ENCODE measurements at places on chromosomes 2 and 18.
A peak's percentile ranks its signal among the peaks of the same experiment; 100 is the strongest.

DNA sequence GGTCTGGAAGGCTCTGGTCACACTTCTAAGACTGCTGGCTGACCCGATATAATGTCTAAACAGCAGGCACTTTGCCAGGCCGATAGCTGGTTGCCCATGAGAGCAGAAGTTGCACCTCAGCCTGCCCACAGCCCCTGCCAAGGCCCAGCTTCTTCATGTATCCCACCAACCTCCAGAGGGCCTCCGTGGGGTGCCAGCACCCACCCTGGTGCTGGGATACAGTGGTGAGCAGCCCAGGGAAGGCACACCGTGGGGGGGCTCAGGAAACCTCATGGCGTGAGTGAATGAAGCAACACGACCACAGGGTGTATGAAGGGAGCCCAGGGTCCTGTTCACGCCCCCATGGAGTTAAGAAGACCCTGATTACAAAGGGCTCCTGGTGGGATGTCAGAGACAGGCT lies 16.2 kb upstream of the GLI2 start:
- H3K4me1 ChIP-seq = peaks cover 2% of the 10 kb centered on the region
- no peak overlapping the region for H3K4me3 ChIP-seq
- no peaks in the 10 kb centered on the region for H3K27me3 ChIP-seq
- no peaks in the 10 kb centered on the region for H3K36me3 ChIP-seq
- DNase-seq = no peak
- H3K27ac ChIP-seq = no peak overlapping the region

DNA sequence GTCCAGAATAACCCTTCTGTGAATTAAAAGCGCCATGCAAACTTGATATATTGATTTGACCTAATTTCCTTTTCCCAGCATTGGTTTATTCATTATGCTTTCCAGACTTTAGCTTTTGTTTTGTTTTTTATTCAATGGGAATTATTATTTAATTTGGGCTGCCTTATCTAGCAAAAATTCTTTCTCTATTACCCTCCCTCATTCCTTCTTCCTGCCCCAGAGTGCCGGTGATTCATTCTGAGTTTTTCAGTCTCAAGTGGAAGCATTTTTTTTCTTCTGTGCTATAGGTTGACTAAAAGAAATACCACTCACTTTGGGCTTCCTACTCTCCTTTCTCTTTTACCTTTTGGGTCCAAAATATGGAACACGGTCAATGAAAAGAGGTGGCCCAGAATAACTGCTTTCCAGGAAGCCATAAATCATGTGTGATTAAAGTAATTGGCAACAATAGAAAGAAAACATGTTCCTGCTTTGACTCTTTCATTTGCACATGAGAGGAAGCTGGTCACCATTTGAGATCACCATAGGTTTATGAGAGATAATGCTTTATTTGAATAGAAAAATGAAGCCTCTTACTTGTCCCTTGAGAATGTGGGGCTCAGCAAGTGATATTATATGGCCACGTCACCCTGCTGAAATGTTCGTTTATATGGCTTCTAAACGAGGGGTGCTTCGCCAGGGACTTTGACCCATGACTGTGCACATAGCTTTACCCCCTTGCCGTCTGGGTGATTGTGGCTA lies 422.8 kb upstream of the ZEB2 start:
- DNase-seq = no peak
- H3K27me3 ChIP-seq = no peaks in the 10 kb centered on the region
- no peaks in the 10 kb centered on the region for H3K36me3 ChIP-seq
- peaks cover 17% of the 10 kb centered on the region for H3K4me1 ChIP-seq
- H3K27ac ChIP-seq = peak overlapping the region; percentile 27

DNA sequence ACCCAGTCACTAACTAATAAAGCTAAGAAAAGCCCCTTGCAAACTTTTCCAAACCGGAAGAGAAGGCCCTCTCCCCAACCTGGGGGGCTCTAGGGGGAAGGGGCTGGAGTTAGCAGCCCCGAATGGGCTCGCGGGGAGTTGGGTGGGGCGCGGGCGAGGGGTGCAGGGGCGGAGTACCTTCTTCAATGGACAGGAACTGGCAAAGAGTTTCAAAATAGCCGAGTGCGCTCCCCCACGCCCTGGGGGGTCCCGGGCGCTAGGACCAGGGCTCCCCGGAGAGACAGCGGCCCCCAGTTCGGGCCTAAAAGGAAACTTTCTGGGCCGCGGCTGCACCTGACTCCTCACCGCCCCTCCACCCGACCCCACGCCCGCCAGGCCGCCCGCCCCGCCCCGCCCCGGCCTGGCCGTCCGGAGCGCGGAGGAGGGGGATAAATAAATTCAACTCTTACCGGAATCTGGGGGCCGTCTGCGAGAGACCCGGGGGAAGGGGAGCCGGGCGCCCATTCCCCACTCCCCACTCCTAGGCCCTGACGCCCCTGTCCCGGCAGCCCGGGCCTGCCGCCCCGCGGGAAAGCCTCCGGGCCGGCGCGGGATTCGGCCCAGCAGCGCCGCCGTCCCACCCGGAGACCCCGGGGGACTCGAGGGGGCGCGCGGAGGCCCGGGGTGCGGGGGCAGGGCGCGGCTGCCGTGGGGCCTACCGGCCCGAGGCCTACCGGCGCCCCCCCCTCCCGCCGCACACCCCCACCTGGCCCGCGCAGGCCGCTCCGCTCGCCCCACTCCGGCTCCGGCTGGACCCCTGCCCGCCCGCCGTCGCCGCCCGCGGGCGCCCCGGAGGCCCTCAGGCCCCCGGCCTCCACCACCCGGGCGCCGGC lies 868 bp downstream of the INO80D start:
- no peaks in the 10 kb centered on the region for H3K36me3 ChIP-seq
- H3K27me3 ChIP-seq = no peaks in the 10 kb centered on the region
- H3K27ac ChIP-seq = peak overlapping the region; percentile 100
- peaks cover 19% of the 10 kb centered on the region for H3K4me1 ChIP-seq
- peak overlapping the region; percentile 72 for H3K4me3 ChIP-seq

DNA sequence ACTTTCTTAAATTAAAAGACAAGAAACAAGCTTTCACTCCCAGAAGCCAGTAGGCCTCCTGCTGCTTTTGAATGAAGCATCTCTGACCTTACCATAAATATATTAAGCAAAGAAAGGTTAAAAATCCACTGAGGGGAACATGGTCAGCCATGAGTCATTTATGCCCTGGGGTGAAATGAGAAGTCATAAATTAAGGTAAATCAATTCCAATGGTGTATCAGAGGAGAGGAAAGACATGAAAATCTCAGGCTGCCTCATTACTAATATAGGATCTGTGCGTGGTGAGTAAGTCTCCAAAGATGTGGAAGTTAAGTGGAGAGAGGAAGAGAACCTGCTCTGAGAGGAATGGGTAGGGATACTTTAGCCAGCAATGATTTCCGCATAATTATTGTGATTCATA lies 292.3 kb upstream of the CHAC2 start:
- no peak overlapping the region for H3K4me3 ChIP-seq
- DNase-seq = no peak
- no peaks in the 10 kb centered on the region for H3K27me3 ChIP-seq
- no peaks in the 10 kb centered on the region for H3K4me1 ChIP-seq

DNA sequence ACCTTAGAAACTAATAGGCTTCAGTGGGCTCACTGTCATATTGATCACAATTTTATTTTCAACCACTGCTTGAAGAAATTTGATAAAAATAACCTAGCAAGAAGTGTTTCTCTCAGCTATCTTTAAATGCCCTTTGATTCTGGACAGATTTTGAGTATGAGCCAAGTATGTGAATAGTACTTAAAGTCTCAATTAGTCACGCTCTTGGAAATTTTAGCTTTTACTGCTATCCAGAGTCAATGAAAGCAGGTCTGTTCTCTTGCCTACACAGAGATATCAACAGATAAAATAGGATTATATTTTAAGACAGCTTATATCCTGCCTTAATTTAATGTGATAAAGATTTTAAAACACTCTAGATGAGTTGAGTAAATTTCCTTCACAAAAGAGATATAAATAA lies 337.3 kb downstream of the CBLN2 start:
- H3K36me3 ChIP-seq = no peaks in the 10 kb centered on the region
- no peak for DNase-seq
- no peak overlapping the region for H3K27ac ChIP-seq
- H3K4me3 ChIP-seq = no peak overlapping the region

Measured in heart left ventricle (tissue), 16 donors.